ENCODE measurements at places on chromosomes 12 and 14.
A peak's percentile ranks its signal among the peaks of the same experiment; 100 is the strongest.

DNA sequence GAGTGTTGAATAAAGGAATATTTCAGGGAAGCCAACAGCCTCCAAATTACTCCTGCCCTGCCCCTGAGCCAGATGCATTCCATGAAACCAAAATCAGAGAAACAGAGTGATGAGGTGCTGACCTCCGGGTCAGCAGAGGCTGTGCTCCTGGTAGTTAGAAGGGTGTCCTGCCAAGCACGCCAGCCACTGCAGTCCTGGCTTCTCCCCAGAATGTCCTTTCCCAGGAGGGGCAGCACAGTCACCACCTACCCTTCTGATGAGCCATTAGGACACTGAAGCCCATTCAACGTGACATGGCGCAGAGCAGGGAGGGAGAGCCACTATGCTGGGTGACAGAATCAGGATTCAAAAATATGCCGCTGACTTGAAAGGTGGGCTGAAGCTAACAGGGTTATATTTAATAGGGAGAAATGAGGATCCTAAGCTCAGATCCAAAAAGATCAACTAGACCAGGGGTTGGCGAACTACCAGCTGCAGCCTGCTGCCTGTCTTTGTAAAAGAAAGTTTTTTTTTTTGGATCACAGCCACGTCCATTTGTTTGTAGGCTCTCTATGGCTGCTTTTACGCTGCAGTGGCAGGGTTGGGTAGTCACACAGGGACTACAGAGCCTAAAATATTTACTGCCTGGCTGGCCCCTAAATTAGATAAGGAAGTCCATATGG is 34.5 kb upstream of the PLEK2 start:
- DNase-seq = no peak

DNA sequence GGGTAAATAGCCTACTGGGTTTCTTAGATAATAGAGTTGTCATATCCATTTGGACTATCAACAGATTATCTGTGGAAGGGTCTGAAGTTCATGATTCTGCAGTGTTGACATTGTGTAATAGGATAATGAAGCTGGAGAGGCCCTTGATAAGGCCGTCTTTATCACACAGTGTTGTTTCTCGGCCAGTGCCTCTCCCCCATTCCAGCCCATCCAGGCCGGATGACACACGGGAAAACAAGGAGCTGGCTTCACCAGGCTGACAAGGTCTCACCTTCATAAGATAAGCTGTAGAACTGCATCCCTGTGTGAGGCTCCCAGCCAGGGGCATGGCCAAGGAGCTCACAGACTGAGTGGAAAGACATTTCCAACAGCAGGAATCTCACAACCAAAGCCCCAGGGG is 8.7 kb upstream of the EML1 start:
- DNase-seq = no peak

- DNase-seq = no peak
Measured at GRCh38 chr12:108643941-108644810, 10.5 kb upstream of the SELPLG start.

DNA sequence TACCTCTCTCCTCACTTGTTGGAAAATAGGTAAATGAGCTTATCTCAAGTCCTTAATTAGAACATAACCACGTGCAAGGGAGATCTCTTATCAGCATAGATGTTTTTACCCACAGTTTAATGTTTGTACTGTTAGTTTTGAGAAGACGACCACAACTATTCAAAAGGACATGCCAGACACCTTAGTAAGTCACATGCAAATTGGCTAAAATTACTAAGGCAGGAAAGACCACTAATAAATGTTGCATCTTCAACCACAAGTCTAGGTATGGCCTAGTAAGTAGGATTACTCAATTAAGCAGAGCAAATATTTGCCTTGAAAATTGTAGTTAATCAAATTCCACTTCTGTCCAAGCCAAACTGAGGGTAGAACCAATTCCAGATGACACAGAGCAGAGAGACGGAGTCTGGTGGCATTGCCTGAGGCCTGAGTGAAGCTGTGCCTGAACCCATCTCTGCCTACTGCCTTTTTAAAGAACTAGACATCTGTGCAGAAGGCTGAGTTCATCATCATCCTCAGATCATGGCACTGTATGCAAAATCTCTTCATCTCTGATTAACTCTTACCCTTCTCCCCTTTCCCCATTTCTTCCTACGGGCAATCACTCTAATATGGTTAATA is 29.7 kb upstream of the CHST11 start:
- no peak for DNase-seq

DNA sequence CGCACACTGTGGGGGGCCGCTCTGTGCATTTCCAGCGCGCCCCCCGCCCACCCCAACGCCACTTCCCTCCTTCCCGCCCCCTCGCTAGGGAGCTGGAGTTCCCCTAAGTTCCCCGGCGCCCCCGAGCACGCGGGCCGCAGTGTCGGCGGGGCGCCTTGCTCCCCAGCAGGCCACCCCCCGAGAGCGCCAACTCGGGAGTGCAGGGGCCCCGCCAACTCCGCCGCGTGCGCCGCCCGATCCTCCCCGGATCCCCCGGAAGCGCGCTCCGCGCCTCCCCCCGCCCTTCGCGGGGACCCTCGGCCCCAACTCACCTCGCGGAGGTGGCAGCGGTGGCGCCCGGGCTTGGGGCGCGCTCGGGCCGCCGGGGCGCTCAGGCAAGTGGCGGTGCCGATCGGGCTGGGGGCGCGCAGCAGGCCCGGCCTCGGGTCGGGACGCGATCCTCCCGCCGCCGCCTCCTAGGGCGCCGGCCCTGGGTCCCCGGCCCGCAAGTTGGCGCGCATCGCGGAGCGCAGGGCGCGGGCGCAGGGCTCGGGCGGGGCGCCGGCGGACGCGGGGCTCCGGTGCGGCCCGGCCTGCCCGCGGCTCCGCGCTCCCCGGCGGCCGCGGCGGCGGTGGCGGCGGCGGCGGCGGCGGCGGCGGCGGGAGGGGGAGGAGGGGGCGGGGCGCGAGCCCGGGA is at the start of gene NCOR2:
NCOR2 (minus strand) TSS at position 616 of the 676 bp plus-strand sequence. CDS start 72,361 bp downstream, outside the sequence.
- DNase-seq = peak; percentile 37

- no peak for DNase-seq
Measured at GRCh38 chr12:116739381-116739887, 1.3 kb downstream of the RNFT2 start.

DNA sequence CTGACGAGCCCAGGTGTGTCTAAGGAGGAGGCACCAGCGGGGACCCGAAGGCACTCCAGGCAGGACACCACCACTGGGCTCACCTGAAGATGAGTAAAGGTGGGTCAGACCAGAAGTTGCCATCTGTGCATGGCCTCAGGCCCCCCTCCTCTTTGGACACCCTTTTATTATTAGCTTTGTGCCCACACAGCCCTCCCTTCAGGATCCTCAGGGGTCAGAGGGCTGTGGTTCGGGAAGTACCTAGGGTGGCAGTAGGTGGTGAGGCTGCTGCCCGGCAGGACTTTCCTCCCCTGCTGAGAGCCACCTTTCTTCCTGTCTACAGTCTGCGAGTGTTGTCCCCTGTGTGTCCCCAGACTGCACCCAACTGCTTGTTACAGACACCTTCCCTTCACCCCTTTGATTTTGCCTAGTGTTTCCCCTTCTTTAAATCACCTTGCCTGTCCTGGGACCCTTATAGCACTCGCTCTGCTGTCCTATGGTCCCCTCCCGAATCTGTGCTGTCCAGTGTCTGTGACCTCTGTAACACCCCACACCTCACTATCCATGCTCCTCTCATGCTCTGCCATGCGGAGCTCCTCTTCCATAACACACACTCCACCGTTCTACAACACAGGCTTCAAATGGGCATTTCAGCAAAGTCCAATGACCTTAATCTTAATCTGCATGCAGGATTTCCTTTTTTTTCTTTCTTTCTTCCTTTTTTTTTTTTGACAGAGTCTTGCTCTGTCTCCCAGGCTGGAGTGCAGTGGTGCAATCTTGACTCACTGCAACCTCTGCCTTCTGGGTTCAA is 25.7 kb downstream of the SOAT2 start:
- DNase-seq = no peak

GRCh38 chr12:104605685-104606084 is 148.9 kb downstream of the CHST11 start:
- no peak for DNase-seq

GRCh38 chr14:76640923-76641395 is 120.3 kb upstream of the VASH1 start:
- DNase-seq = no peak

GRCh38 chr12:52380271-52380694 is 5.2 kb downstream of the KRT84 start:
- DNase-seq = peak; percentile 17

- no peak for DNase-seq
Measured at GRCh38 chr12:5395443-5396271, 36.3 kb upstream of the NTF3 start.

- DNase-seq = no peak
Measured at GRCh38 chr12:43891856-43892574, 56.1 kb downstream of the TMEM117 start.

DNA sequence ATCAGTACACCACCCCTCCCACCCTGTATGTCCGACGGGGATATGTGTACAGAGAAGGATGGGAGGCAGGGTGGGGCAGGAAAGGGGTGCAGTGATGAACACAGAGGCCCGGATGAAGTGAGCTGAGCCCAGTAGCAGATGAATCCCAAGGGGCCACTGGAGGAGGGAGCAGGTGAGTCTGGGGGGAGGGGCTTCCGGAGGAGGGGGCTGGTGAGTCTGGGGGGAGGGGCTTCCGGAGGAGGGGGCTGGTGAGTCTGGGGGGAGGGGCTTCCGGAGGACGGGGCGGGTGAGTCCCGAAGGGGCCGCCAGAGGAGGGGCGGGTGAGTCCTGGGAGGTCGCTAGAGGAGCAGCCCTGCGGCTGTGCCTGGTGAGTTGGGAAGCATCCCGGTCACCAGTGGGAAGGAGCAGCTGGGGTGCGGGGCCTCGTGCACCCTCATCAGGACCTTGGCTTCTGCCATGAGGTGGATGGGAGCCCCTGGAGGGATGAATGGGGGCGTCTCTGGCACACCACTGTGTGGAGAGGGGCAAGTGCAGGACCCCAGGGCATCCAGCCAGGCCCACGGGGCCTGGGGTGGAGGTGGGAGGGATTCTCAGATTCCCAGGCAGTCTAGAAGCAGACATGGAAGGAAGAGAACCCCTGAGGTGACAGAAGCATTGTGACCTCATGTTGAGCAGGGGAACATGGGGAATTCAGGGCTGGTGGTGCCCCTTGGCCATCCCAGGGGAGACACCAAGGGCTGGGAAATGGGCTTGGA is 14.0 kb downstream of the BEGAIN start:
- DNase-seq = no peak

DNA sequence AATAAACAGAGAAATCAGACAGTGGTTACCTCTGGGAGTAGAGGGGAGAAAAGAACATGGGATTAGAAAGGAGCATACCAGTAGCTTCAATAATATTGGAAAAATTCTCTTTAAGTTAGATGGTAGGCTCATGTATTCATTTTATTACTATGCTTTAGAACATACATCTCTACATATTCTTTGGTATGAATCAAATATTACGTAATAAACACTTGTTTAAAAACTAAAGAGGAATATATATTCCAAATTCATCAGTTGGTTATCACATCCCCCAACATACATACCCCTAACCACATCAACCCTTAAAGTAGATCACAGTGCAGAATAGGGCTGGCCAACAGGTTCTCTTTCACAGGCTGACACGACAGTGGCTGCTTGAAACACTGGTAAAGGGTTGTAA is 5.6 kb downstream of the RPAP3 start:
- DNase-seq = no peak

DNA sequence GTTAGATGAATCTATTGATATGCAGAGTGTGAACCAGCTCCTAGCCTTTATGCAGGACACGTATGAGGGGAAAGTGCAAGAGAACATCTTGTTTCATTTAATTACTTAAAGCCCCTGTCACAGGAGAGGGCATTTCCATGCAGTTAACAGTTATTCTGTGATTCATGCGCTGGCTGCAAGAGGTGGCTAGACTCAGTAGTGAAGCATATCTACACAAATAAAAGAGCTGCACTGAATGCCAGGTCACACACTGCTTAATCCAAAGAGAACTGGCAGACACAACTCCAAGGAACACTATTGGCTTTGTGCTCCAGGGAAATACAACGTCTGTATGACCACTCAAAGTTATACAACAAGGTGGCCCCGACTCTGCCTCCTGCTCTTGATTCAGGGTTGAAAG is 394.1 kb downstream of the C12orf75 start:
- no peak for DNase-seq

DNA sequence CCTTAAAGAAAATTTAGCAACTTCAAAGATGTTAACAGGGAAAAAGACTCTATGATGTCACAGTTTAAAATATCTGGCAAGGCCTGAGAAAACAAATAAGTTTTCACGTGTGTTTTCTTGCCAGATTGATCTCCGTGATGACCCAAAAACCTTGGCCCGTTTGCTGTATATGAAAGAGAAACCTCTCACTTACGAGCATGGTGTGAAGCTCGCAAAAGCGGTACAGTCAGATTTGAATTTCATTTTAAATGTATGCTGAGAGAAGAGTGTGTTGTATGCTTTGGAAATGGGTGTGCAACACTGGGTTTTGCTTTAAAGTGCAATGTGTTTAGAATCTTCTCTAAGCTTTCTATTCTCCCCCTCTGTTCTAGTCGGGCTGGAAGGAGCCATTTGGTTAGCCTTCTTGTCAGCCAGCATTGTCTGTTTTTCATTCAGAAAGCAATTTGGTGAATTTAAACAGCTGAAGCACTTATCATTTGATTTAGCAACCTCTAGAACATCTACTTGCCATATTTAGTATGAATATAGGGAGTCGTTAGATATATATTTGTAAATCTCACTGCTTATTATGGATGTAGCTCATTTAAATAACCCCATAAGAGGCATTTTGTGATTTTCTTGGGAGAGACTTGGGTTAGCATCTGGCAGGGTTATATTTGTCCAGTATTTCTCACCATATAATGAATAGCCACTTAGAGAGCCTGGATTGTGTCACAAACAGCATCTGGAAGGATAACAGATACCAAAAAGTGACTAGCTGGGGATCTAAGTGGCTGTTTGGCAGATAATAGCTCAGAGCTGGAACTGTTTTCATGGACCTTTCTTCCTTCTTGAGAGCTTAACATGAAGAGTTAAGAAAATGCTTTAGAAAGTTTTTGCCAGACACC is 35.5 kb downstream of the GPHB5 start:
- no peak for DNase-seq

- DNase-seq = no peak
Measured at GRCh38 chr12:2262449-2262848, 209.7 kb downstream of the CACNA1C start.

GRCh38 chr12:58750484-58750883 is 169.8 kb downstream of the LRIG3 start:
- no peak for DNase-seq
